NCI-H187 treated with DMSO at 0.1 percent for 48 hours (cell line): ENCODE measurements at places on chromosomes 7 and 10.

- DNase-seq: no peak
Measured at GRCh38 chr7:137592232-137592896, 248.8 kb upstream of the PTN start.

- no peak for DNase-seq
Measured at GRCh38 chr10:4595719-4596319, 230.2 kb upstream of the AKR1E2 start.

DNA sequence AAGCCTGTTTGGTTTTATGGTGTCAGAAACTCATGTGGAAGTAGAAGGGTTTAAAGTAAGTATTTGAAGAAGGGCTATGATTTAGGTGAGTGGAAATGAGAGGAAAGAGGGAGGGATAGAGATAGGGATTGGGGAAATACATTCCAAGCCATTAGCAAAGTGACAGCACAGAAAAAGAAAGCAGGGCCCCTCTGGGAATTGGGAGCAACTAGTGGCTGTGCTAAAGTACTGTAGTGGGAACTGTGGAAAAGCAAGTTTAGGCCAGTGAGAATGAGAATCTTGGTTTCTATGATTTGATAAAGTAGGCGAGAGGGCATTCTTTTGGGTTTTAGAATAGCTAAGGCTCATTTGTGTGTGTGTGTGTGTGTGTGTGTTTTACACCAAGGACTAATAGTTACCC, 5.0 kb downstream of the PRKG1 start:
- DNase-seq: no peak

DNA sequence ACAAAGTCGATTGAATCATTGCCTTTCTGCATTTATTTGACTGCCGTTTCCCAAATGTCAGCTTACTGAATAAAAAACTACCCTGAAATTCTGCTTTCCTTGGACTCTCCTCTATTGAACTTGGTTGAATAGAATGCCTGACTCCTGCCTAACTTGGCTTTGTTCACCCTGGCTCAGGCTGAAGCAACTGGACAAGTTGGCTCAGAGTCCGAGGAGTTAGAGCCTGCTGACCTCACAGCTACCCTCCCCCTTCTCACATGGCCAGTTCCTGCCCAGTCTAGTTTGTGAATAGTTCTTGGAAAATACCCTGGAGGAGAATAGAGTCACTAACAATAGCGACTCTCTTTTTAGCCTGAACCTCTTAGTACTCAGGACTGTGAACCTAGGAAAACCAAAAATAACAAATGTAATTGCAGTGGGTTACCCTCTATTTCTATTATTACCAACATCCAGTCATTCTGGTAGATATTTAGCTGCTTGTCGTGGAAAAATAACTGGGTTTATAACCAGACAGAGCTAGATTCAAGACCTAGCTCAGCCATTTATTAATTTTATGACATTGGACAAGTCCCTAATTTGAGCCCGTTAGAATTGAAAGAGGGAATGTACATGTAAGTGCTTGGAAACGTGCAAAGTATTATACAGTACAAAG, 17.3 kb upstream of the NRBF2 start:
- DNase-seq: no peak

GRCh38 chr7:105227391-105227790, 161.3 kb downstream of the SRPK2 start:
- no peak for DNase-seq

- DNase-seq: no peak
Measured at GRCh38 chr7:127629268-127629854, 11.4 kb upstream of the PAX4 start.

DNA sequence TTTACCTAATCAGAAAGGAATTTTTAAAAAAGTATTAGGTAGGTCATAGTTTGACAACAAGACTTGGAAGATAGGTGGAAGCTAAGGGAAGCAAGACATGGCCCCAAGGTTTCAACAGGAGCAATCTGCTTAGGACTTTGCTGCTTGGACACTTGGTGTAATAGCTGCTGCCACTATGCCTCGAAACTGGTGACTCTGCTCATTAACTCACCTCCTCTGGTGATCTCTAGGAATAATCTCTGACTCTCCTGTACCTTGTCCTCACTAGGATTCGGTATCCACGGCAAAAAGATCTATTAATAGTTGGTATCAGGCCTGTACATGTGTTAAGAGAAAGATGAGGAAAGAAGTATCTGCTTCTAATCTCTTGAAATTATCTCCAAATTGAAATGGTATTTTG, 53.1 kb downstream of the PTEN start:
- DNase-seq: no peak

GRCh38 chr10:114087655-114088054, 44.0 kb downstream of the ADRB1 start:
- no peak for DNase-seq

DNA sequence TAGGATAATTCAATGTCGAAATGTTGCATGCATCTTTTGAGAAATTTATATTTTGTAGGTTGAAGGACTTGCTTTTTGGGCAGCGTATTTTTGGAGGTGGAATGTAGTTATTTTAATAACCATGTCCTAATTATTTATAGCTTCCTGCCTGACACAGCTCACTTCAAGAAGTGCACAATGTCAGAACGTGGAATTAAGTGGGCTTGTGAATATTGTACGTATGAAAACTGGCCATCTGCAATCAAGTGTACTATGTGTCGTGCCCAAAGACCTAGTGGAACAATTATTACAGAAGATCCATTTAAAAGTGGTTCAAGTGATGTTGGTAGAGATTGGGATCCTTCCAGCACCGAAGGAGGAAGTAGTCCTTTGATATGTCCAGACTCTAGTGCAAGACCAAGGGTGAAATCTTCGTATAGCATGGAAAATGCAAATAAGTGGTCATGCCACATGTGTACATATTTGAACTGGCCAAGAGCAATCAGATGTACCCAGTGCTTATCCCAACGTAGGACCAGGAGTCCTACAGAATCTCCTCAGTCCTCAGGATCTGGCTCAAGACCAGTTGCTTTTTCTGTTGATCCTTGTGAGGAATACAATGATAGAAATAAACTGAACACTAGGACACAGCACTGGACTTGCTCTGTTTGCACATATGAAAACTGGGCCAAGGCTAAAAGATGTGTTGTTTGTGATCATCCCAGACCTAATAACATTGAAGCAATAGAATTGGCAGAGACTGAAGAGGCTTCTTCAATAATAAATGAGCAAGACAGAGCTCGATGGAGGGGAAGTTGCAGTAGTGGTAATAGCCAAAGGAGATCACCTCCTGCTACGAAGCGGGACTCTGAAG, 620 bp downstream of the ZRANB1 start:
- DNase-seq: no peak

- DNase-seq: no peak
Measured at GRCh38 chr7:115693779-115694178, 336.8 kb downstream of the TFEC start.
